ENCODE measurements at places on chromosomes 11 and 22.

- DNase-seq = no peak
These were observed 217.9 kb upstream of the MTNR1B start for GRCh38 chr11:92751594-92751993.

GRCh38 chr11:69848201-69848600, 29.0 kb upstream of the FGF3 start:
- DNase-seq = no peak

DNA sequence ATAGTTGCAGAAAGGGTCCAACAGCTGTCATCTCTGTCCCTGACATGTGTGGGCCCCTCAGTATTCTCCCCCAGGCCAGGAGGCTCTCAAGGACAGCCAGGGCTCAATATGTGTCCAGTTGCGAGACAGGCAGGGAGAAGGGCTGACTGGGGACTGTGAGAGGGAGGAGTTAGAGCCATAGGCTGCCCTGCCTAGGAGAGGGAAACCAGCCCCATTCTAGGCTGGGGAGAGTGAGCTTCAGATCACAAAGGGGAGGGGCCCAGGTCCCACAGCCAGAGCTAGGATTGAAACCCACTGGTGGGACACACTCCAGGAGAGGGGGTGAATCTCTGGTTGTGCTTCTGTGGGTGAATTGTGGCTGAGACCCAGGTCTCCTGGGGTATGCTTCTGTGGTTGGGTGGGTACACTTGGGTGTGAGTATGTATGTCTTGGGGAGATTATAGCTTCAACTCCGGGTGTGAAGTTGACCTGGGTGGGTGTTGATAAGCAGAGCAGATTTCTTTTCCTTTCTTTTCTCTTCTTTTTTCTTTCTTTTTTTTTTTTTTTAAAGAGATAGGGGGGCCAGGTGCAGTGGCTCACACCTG, 2.1 kb upstream of the CARNS1 start:
- DNase-seq = no peak

GRCh38 chr11:75480185-75481175, 45.3 kb downstream of the GDPD5 start:
- no peak for DNase-seq

DNA sequence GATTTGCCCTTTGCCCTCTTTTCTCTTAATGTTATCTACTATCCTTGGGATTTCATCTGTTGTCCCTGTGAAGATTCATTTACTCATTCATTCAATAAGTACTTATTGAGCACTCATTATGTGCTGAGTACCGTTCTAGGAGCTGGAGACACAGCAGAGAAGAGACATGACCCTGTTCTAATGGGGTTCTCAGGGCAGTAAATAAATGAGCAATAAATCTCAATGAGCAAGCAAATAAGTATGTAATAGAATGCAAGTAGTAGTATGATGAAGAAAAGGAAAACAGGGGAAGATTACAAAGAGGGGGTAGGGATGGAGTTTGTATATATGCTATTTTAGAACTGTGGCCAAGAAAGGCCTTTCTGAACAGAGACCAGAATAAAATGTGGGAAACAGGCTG, 34.2 kb upstream of the NRIP3 start:
- no peak for DNase-seq

GRCh38 chr22:20116376-20116950, 559 bp downstream of the RANBP1 start:
- no peak for DNase-seq

DNA sequence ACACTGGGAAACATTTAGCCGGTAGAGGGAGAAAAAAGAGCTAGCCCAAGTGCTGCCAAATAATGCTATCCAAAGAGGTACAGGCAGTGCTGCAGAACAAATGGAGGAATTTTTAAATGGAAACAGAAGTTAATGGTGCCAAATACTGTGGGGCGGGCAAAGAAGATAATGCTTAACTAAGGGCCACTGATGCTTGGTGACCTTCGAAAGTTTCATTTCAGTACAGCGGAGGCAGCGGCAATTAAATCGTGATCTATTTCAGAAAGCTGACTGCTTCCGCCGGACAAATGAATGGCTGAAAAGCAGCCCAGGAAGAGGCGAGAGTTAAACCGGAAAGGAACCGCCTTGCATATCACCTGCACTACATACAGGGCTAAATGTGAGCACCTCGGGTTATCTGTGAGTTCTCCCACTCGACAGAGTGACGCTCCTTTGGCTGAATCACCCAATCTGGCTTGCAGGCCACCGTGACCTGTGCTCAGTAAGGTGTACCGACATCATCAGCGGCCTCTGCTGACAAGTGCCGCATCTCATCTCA, 42.1 kb downstream of the CADM1 start:
- DNase-seq = no peak

All from stimulated activated CD8-positive, alpha-beta memory T cell treated with anti-CD3 and anti-CD28 coated beads, Interleukin-12 subunit alpha, Interleukin-12 subunit beta, amount 100 ng/mL, for 4 hours (primary cell).